ENCODE measurements at places on chromosomes 7 and 10. TPM values are rescaled to one million over a fixed set of nuclear protein-coding genes. Genes with fewer than 3 reads are reported as not detected.

DNA sequence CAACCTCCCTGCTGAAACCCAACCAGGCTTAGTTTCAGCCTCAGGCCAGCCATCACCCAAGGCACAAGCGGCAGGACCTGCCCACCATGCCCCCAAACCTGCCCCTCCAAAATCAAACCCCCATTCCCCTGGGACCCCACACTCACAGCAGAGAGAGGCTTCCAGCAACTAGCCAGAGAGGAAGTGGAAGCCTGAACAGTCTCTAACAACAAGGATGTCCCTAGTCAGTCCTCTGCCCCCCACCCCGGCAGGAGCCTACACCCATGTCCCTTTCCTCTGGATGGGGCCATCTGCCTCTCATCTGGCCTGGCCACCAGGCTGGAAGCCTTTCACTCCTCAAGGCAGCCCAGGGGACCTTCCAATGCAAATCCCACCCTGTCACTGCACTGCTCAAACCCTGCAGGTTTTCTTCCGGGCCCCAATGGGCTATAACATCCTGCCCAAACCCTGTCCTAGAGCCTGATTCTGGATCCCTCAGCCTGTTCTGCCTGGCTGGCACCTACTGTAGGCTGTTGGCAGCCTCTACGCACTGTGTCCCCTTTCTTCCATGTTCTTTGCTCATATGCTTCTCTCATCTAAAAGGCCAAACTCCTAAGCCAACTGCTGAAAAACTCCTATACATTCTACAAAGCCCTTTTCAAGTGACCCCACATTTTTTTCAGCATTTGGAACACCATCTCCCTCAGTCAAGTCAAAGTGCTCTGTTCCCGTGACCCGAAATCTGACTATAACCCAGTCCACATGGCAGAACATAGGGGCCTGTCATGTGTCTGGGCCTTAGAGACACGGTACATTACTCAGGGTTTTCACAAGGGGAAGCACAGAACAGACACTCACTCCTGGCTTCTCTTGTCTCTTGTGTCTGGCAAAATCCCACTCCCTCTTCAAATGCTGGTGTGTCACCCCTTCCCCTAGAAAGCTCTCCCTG lies 253.3 kb downstream of the TNS3 start:
- DNase-seq, result no peak
- H3K36me3 ChIP-seq, result peaks cover 11% of the 10 kb centered on the region
- H3K4me1 ChIP-seq, result peaks cover 19% of the 10 kb centered on the region
- H3K4me3 ChIP-seq, result peak overlapping the region; percentile 49

DNA sequence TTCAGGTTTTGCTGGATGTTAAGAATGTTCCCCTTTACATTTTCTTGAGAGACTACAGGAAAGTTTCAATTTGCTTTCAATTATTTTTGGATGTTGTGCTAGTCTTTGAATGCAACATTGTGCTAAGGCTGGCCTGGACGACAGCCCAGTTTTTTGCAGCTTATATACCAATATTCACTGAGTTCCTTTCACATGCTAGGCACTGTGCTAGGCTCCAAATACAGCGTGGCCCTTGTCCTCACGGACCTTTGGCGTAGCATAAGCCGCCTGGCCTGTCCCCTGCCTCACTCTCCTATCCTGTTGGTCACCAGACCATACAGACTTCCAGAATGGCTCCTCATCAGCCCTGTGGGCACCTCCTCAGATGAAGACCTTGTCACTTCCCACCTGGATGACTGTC lies 19.5 kb upstream of the HSPA12A start:
- no peak overlapping the region for H3K4me3 ChIP-seq
- H3K4me1 ChIP-seq, result no peaks in the 10 kb centered on the region
- no peak for DNase-seq
- H3K27me3 ChIP-seq, result no peaks in the 10 kb centered on the region
- no peaks in the 10 kb centered on the region for H3K36me3 ChIP-seq
- no peak overlapping the region for H3K27ac ChIP-seq

DNA sequence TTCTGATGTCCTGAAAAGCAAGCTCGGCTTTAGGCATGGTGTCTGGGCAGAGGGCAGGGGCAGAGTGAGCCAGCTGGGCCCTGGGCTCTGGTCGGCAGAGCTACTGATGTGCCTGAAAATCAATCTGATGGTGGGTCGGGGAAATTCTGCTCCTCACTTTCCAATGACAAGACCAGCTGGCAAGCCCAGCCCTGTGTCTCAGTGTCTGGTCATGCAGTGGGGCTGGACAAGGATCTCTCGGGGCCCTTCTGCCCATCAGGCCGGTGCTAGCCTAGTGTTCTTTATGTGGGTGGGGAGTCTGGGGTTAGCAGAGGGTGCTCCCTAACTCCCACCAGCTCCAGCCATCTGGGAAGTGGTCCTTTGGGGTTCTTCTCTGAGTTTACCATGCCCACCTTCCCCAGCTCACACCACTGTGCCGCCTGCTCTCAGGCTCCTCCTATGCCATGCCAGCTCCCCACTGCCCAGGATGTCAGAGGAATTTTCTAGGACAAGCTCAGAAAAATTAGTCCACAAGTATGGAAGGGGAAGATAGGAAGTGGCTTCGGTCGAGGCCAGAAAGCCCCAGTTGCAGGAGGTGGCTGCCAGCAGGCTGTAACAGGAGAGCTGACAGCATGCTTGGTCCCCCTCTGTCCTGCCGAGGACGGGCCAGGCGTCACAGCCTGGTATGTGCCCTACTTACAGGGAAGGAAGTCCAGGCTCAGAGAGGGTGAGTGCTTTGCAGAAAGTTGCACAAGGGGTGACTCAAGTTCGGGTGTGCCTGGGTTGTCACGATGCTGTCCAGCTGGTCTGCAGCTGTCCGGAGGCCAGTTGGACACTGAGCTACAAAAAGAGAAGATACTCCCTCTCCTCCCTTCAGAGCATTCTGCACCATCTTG lies 135.2 kb downstream of the ADCY1 start:
- no peak for DNase-seq
- no peak overlapping the region for H3K27ac ChIP-seq
- H3K36me3 ChIP-seq, result no peaks in the 10 kb centered on the region
- H3K4me1 ChIP-seq, result no peaks in the 10 kb centered on the region

- no peak overlapping the region for H3K27ac ChIP-seq
- no peaks in the 10 kb centered on the region for H3K27me3 ChIP-seq
- no peak for DNase-seq
- H3K4me3 ChIP-seq, result no peak overlapping the region
Measured at GRCh38 chr10:44182909-44183308, 202.0 kb downstream of the CXCL12 start.

The PRKAR2B gene
- 12.3 TPM for total RNA-seq

All from SJCRH30 (cell line).